Activated T-helper 17 cell treated with anti-CD3 and anti-CD28 coated beads, Interleukin-2, amount 50 U/mL, for 72 hours (primary cell): ENCODE measurements at places on chromosomes 7 and 10. TPM values are rescaled to one million over a fixed set of nuclear protein-coding genes. Genes with fewer than 3 reads are reported as not detected.

GRCh38 chr10:70579234-70580002, 23.1 kb downstream of the PRF1 start:
- peak; percentile 12 for ATAC-seq

GRCh38 chr10:131781791-131782190, 119.0 kb upstream of the PPP2R2D start:
- ATAC-seq: no peak

Gene FGL2
- 0.56 TPM for total RNA-seq

DNA sequence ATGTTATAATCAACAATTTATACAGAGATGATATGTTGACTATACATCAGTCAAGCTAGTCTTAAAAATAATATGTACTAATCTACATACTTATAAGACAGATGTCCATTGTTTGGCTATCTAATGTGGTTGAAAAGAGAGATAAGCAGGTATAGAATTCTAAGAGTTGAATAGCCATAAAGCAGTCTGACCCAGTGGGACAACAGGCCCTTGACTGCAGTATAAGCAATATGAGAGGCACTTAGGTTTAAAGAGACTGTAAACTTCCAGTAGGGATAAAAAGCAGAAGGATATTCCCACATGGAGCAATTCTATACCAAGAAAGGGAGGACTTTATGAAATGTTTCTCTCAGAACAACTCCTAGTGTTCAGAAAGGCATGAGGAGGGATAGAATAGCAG, 139.3 kb downstream of the ELAPOR2 start:
- ATAC-seq: no peak

GRCh38 chr7:146791344-146792285, 675.0 kb downstream of the CNTNAP2 start:
- ATAC-seq: no peak

- no peak for ATAC-seq
Measured at GRCh38 chr10:52004342-52004949, 305.1 kb upstream of the CSTF2T start.

DNA sequence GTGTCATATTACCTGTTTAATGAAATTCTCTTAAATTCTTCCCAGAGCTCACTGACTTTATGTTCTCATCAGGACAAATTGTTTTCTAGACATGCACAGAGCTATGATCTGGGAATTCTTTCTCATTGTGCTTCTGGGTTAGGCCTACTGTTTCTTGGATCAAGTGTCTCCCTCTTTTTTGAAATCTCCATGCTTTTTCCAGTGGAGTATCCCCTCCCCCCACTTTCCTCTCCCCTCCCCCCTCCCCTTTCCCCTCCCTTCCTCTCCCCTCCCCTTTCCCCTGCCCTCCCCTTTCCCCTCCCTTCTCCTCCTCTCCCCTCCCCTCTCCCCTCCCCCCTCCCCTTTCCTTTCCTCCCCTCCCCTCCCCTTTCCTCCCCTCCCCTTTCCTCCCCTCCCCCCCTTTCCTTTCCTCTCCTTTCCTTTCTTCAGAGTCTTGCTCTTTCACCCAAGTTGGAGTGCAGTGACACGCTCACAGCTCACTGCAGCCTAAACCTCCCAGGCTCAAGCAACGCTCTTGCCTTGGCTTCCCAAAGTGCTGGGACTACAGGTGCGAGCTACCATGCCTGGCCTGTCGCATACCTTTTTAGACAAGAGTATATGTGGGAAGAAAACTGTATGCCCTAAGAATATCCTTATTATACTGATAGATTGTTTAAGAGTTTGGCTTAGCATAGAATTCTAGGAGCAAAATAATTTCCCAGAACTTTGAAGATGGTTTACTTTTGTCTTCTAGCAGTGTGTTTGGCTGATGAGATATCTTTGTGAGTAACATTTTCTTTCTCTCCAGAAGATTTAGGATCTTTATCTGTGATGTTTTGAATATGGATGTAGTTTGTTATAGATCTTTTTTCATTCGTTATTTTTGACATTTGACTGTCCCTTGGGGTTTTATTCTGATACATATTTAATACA, 2.5 kb downstream of the DYNC2I1 start:
- no peak for ATAC-seq

DNA sequence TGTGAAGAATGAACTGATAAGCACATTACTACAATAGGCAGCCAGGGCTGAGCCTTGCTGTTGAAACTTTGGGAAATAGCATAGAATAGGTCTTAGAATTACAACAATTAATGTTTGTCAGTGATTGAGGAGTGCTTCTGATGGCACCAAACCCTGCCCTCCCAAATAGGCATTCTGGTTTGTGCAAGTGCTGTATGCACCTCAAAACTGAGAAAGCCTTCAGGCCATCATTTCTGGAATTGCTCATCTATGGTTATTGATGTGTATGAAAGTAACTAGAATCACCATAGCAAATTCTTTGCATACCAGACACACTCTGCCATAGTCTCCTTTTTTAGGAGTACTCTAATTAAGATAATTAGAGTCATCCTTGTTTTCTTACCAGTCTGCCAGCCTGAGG, 585.0 kb upstream of the MBL2 start:
- no peak for ATAC-seq

GRCh38 chr10:72335394-72336258, 19.1 kb downstream of the DNAJB12 start:
- peak; percentile 32 for ATAC-seq

- ATAC-seq: no peak
Measured at GRCh38 chr10:7625836-7626235, 40.9 kb downstream of the ITIH5 start.

DNA sequence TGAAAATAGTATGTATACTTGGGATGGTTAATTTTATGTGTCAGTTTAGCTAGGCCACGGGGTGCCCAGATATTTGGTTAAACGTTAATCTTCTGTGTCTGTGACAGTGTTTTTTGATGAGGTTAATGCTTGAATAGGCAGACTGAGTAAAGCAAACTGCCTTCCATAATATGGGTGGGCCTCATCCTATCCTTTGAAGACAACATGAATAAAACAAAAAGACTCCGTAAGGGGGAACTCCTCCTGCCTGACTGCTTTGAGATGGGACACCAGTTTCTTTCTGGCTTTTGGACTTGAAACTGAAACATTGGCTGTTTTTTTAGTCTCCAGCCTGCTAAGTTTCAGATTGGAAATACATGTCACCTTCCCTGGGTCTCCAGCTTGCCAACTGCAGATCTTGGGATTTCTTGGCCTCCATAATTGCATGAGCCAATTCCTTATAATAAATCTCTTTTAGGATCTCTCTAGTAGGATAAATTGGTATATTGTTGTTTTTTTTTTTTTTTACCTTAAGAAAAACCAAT, 59.9 kb upstream of the GLCCI1 start:
- ATAC-seq: no peak

GRCh38 chr7:42222125-42222524, 14.9 kb downstream of the GLI3 start:
- no peak for ATAC-seq

Gene ACTR3C
- total RNA-seq: 11.1 TPM

DNA sequence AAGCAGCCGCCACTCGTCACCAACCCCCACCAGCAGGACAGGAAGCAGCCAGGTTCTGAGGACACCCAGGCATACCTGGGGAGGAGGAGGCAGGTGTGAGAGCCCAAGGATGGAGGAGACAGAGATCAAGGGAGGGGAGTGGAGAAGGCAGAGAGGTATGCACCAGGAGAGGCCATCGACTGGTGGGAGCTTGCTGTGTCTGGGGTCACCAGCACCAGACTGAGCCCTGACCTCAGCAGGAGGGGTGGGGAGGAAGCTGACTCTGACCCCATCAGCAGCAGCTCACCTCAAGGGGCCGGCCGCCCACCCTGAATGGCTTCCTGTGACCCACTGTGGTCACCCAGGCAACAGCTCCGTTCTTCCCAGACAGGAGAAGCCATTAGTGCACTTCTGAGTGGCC, 7.8 kb downstream of the VIPR2 start:
- no peak for ATAC-seq

GRCh38 chr7:84105586-84105985, 89.0 kb downstream of the SEMA3A start:
- no peak for ATAC-seq

Gene DENND2A
- total RNA-seq: not detected

Gene FGFR2
- total RNA-seq: not detected

DNA sequence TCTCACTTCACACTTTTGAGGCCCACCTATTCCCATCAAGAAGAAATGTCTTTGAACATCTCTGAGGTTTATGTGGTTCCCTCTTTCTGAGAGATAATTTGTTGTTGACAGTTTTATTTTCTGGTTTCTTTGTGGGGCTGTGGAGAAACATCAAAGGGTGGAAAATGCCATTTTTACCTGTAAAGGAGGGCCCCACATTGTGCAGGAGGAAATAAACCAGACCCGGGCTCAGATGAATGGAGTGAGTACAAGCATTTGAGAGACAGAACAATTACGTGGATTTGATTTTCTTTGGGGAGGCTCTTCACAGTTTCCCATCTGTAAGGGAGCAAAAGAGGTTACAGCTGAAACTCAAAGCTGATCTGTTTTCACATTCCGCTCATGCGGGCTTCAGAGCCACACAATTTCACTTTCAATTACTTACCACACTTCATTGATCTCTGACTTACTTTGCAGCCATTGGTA, 29.8 kb downstream of the ITPRIP start:
- peak; percentile 77 for ATAC-seq

Gene ASB4
- not detected for total RNA-seq
